ENCODE measurements at places on chromosomes 13 and 19.

DNA sequence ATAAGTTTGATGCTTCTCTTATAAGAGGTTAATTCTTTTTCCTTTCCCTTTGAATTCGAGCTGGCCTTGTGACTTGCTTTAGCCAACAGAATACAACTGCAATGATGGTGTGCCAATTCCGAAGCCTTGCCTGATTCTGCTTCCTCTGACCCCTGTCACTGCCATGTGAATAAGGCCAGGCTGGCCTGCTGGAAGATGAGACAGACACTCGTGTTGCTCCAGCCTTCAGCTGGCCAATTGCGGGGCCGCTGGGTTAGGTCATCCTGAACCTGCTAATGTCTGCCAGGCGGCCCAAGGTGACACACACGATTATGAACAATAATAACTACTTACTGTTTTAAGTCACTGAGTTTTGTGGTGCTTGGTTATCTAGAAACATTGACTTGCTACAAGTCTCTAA lies 352.0 kb downstream of the MYO16 start:
- no peak for DNase-seq

- DNase-seq, result no peak
These were observed 26.4 kb downstream of the ELAVL1 start for GRCh38 chr19:7979011-7979410.

DNA sequence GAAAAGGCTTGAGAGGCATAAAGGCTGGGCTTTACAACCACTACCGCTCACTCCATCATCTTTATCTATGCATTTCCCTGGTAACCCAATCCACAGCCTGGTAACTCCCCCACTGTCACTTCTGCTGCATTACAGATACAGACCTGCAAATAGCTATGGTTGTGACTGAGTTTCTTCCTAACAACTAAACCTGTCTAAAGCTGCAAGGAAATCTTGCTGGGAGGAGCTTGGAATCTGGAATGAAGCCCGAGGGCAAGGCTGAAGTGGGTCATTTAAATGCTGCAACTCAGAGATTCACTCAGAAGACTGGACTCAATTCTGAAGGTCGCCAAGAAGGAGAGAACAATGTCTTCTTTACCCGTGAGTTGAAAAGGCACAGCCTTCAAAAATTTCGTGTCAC lies at the start of gene LGALS13:
Gene LGALS13, plus strand, starts transcription at position 301 of the 400 bp plus-strand sequence. Its CDS starts 45 bp downstream, at position 346.
- no peak for DNase-seq

- DNase-seq, result no peak
These were observed 17.2 kb downstream of the SAFB2 start for GRCh38 chr19:5605362-5605761.

GRCh38 chr19:41876847-41877832 lies at the start of gene CD79A:
Gene CD79A, plus strand, starts transcription at chr19:41877279. Its CDS starts 26 bp downstream, at chr19:41877305.
- no peak for DNase-seq

DNA sequence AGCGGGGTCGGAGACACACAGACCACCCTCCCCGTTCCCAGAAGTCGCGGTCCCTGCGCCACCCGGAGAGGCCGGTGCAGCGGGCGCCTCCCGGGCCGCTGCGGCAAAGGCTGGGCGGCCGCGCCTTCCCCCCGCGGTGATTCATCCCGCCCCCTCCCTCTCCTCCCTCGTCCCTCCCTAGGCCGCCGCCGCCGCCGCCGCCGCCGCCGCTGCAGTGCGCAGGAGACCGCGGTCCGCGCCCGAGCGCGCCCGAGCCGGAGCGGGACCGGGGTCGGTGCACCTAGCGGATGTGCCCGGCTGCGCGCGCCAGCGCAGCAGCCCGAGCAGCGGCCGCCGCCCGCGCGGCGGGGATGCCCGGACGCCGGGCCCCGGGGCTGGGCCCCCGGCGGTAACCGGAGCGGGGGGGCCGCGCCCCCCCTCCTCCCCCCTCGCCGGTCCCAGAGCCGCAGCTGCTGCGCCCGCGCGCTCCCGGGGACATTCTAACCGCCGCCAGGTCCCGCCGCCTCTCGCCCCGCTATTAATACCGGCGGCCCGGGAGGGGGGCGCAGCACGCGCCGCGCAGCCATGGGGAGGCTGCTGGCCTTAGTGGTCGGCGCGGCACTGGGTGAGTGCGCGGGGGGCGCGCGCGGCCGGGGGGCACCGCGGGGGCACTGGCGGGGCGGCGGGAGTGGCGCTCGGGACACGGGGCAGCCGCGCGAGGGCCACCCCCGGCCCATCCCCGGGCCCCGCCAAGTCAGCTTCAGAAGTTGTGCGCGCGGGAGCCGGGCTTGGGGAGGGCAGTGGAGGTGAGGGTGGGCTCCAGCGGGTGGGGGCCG lies at the start of gene SCN1B:
Gene SCN1B, plus strand, starts transcription at position 214 of the 815 bp plus-strand sequence. Its CDS starts 351 bp downstream, at position 565.
- peak; percentile 91 for DNase-seq

DNA sequence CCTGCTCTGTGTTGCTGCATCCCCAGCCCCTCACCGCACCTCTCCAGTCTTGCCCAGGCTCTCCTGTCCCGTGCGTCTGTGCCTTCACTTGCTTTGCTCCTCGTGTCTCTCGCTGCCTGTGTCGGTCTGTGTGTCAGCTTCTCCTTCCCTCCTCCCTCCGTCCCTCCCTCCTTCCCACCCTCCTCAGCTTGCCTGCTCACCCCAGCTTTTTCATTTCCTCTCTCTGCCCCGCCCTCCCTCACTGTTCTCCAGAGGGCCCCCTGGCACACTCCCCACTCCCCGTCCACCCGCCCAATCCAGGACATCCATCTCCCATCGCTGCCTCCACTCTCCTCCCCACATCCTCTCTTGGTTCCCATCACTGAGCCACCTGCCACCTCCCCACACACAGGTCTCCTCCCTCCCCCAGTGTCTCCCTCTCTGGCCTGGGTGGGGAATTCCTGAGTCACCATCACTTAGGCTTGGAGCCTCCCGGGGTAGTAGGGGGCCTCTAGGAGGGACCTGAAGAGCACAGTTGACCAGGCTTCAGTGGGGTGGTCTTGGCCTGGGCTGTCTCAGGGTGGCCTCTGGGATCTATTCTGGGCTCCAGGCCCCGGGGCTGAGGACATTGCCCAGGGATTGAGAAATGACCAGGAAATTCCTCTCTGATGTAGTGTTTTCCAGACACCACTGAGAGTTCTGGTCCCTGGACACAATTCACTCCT lies at the start of gene PTGIR:
Gene PTGIR, minus strand, starts transcription at position 132 of the 704 bp plus-strand sequence. CDS start 864 bp downstream, outside the sequence.
- no peak for DNase-seq

GRCh38 chr13:32340914-32341313 lies 25.6 kb downstream of the BRCA2 start:
- DNase-seq, result no peak

GRCh38 chr19:4589579-4590410 lies 30.3 kb upstream of the SEMA6B start:
- no peak for DNase-seq

- DNase-seq, result no peak
These were observed 58.3 kb upstream of the MCF2L start for GRCh38 chr13:112910616-112911280.

GRCh38 chr13:33968520-33969507 lies 150.9 kb downstream of the RFC3 start:
- DNase-seq, result no peak

DNA sequence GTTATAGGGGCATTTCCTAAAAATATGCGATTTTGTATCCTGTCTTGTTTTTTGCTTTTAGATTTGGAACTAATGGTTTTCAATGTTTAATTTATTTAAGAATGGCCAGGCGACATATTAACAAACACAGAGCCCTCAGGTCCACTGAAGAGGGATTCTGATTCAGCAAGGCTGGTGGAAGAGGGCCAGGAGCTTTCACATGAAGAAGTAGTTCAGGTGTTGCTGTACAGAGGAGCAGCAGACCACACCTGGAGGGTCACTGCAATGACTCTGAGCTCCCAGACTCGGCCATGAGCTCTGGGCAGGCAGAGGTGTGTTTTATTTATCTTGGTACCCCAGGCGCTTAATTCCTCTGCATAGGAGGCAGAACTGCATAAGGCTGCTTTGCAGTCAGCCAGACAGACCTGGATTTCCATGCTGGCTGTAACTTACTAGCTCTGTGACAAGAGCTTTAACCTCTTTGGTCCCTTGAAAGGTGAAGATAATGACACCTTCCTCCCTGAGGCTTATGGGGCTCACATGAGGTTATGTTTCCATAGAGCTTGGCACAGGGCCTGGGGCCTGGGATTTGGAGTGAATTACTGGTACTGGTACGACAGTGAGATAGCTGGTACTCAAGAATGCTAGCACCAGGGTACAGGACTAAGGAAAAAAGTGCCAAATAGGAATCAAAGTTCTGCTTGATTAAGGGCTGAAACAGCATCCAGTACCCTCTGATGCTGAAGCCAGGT lies 184.7 kb downstream of the OXGR1 start:
- DNase-seq, result no peak

DNA sequence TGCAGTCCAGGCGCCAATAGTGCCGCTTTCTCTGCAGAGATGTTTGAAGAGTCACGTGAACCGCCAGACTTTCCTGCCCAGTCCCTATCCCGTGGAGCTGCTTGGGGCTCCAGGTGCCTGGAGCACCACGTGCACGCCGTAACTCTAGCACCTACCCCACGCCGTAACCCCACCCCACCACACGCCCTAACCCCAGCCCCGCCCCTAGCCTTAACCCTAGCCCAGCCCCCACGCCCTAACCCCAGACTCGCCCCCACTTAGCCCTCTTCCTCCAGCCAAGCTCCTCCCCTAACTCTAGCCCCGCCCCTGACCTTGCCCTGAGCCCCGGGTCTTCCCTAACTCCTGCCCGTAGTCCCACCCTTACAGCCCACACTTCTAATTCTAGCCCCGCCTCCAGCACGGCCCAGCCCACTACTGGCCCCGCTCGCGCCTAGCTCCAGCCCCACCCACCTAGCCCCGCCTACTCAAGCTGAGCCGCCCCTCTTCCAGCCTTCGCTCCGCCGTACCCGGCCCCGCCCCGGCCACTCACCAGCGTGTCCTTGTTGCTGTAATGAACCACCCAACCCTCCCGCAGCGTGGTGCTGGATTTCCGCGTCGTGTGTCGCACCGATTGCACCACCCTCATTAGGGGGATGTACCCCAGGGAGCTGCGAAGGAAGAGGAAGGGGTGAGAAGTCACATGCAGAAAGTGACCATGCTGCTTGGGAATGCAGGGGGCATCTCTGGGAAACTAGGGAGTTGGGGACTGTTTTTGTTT lies 19.5 kb downstream of the PRKD2 start:
- DNase-seq, result peak; percentile 69

GRCh38 chr13:21849323-21849722 lies 178.4 kb downstream of the FGF9 start:
- DNase-seq, result no peak

DNA sequence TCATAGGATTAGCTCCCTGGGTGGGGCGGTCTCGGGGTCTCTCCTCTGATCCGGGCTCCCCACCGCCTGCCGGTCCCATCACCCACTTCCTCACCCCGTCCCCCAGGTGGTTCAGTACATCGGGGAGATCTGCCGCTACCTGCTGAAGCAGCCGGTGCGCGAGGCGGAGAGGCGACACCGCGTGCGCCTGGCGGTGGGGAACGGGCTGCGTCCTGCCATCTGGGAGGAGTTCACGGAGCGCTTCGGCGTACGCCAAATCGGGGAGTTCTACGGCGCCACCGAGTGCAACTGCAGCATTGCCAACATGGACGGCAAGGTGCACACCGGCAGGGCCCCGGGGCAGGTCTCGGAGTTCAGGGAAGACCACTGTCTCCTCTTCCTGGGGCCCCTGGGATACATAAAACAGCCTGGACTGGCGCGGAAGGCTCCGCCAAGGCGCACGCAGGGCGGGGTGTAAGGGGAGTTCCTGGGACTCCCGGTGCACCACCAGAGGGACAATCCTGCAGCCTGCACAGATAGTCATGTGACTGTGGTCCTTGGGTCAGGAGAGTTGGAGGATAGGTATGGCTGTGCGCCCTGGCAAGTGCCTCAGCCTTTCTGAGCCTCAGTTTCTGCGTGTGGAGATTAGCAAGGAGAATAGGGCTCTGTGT lies 14.2 kb upstream of the PGLS start:
- no peak for DNase-seq
